ENCODE measurements at places on chromosomes 2 and 18. TPM values are rescaled to one million over a fixed set of nuclear protein-coding genes. Genes with fewer than 3 reads are reported as not detected.

- DNase-seq = peak; percentile 27
Observed at GRCh38 chr2:216880509-216881184, 20.8 kb upstream of the TNP1 start.

Gene EFHD1
- total RNA-seq = not detected

GRCh38 chr2:212448698-212449097, 89.9 kb downstream of the ERBB4 start:
- no peak for DNase-seq

Gene ST6GAL2
- not detected for total RNA-seq

GRCh38 chr2:144382849-144383248, 137.1 kb downstream of the ZEB2 start:
- no peak for DNase-seq

DNA sequence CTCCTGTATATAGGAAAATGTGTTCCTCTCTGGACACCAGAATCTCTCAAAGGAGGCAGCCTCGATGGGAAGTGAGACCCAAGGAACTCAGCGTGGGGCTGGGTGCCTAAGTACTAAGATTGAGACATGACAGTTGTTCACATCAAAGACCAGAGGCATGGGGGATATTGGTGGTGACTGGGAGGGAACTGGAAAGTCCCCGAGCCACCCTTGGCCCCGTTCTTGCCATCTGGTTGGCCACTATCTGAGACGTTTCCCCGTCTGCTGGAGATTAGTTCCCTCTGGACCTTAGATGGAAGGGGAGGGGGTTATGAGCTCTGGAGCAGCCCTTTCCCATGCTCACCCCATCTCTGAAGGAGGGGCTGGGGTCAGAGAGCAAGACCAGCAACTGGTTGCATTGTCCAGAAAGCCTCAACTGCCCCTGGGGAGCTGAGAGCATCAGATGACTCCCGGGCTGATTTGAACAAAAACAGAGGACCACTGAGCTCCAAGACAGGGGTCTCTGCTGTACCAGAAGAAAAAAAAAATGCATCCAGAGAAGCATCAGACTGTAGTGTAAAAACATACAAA, 11.8 kb downstream of the FBLN7 start:
- no peak for DNase-seq

DNA sequence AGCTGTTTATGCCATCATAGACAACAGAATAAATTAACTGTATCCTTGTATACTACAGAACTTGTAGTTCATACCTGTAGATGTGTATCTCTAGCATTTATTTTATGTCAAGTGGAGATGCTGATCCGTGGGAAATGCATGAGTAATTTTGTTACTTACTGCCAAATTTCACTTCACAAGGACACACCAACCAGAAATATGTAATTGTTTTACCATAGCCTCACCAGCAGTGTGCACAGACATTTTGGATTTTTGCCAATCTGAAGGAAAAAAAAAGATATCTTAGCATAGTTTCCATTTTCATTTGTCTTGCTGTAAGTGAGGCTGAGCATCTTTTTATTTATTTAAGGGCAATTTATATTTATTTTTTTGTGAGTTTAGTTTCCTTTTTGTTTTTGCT, 265.1 kb upstream of the OSR1 start:
- peak; percentile 82 for DNase-seq

- DNase-seq = no peak
Observed at GRCh38 chr2:48169141-48169592, 262.9 kb upstream of the FBXO11 start.

Gene TXNDC2
- total RNA-seq = under 0.01 TPM
